ENCODE measurements at places on chromosomes 5 and 9. TPM values are rescaled to one million over a fixed set of nuclear protein-coding genes. Genes with fewer than 3 reads are reported as not detected.

Gene TMEM252
- not detected for total RNA-seq

Gene GOLM1
- 24.3 TPM for total RNA-seq

DNA sequence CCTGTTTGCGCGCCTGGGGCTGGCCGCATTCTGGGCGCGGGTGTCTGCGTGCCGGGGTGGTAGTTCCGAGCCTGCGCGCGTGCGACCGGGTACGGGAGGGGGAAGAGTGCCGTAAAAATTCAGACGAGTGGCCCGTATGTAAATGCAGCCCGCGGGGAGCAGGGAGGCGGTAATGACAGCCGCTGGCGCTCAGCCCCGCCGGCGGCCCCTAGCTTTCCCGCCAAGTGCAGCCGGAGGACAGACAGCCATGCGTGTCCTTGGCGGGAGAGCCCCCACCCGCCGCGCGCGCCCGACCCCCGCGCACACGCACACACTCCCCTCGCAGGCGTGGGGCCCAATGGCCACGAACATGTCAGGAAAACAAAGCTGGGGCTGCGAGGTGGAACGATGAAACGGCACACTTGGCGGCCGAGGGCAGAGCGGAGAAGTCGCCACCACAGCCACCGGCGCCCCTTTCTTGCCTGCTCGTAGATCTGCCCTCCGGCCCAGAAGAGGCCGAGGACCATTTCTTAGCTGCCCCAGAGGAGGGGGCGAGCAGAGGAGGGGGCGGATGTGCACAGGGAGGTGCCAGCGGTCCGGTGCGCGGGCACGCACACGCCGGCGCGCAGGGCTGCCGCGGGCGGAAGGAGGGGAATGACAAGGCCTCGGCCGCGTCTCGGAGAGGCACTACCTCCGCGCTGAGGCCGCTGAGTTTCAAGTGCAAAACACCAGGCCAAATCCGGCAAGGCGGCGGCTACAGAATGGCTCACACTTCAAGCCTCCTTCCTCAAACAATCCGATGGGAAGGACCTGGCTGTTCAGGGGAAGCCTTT is 208.4 kb downstream of the MEF2C start:
- DNase-seq: peak; percentile 86

Gene ALDOB
- not detected for total RNA-seq

Gene TRIM36
- total RNA-seq: 11.7 TPM

Gene SEMA5A
- total RNA-seq: 6.5 TPM

GRCh38 chr5:179250561-179251225 is 94.6 kb downstream of the ADAMTS2 start:
- no peak for DNase-seq

DNA sequence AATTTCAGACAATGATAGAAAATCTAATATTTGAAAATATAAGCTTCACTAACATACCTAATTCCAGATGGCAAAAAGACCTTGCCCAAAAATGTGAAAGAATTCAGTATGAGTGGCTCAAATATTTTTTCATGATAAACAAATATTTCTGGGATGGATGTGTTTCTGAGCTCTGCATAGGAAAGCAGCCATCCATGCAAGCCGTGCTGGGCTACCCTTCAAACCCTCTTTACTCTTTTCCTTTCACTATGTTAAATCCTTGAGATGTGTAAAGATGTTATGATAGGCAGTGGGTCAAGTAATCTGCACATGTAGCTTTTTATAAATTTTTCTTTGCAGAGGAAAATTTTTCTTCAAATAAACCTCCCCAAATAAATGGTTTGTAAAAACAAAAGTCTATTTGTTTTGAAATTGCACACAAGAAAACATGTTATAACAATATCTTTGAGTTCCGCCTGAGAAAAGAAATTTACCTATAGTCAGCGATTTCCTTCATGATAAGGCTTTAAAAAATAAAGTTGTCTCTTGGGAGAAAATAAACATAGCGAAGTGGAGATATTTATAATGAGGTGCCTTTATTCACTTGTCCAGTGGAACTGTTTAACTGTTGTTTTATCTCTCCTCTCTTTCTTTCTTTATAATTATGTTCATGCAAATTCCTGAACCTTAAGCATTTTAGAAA is 154.3 kb upstream of the PITX1 start:
- no peak for DNase-seq

- no peak for DNase-seq
Observed at GRCh38 chr5:138364576-138364975, 12.1 kb downstream of the KDM3B start.

DNA sequence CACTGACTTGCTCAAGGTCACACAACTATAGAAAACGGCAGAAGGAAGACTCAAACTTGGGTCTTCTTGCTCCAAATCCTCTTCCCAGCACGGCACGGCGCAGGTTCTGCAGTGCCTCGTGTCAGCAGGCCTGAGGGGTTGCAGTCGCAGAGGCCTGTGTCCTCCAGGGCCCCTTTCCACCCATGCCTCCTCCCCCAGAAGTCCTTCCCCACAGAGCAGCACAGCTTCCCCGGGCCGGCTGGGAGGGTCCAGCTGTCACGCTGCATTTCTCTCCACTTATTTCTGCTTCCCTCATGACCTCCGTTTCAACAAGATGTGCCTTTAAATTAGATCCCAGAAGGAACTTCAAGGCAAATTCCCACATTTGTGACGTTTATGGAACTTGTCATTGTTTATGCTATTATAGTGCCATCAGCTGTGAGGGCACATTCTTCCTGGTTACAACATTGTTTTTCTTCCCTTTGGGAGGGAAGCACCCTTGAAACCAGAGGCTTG is 148.4 kb downstream of the C5orf15 start:
- DNase-seq: no peak

- DNase-seq: no peak
Observed at GRCh38 chr9:76451234-76451633, 7.7 kb upstream of the GCNT1 start.

GRCh38 chr5:119322312-119322947 is 33.4 kb upstream of the TNFAIP8 start:
- DNase-seq: peak; percentile 24

DNA sequence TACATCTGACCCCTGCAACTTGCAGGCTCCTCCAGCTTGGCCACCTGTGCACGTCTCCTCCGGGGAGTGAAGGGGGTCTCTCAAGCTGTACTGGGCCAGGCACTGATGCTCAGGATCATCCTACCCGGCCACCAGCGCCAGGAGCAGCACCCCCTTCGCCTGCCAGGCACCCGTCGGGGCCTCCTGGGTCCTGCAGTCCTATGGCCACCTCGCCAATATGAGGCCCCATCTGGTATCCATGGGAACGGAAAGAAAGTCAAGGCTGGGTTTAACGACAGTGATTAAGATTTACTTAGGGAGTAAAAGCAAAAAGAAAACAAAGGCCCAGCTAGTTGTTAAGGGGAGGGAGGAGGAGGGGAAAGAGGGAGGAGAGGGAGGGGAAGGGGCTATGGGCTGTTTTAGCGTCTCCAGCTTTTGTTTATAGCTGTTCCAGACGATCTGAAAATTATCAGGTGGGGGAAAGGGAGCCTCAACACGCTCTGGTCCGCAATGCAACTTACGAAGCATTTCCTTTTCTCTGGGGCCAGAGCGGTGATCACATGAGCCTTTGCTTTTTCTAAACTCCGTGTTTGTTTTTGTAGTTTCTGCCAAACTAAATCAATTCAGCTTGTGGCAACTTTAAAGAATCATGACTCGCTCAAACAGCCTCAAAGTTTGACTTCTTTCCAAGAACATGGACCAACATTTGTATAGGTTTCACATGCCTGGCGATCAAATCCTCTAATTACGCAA is 132.4 kb downstream of the ROR2 start:
- DNase-seq: peak; percentile 58

DNA sequence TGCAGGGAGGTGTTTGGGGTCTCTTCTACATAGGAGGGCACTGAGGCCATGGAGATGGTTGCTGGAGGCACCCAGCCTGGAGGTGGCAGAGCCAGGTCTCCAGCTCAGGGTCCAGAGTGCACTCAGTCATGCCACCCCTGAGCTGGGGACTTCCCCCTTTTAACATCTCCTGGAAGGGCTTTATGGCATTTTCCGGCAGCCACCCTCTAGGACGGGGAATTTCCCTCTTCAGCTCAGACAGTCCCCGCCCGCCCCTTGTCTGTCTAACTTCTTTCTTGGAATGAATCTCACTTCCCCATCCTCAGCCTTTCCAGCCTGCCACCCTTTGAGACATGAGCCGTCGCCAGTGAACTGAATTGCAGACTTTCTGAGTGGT is 49.9 kb downstream of the COL15A1 start:
- no peak for DNase-seq

DNA sequence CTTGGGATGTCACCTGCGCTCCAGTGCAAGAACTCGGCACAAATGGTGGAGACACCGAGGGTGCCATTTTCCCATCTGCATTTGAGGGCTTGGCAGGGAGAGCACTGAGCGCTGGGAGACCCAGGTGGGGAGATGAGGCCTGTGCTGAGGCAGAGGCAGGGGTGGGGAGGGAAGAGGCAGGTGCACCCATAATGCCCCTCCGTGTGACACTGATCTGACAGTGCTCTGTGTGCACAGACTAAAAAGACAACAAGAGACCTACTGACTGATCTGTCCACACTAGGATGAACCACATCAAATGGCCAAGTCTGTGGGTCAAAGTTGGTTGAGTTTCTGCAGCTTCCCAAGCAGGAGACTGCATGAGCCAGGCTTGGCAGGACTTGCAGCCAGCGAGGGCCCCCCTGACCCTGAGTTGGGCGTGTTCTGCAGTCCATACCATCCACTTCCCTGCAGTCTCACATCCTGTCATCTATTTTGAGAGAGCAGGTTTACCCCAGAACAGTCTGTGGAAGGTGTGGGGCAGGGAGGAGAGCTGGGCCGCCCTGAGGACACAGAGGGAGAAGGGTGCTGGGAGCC is 41.9 kb downstream of the NEK6 start:
- no peak for DNase-seq

- no peak for DNase-seq
Observed at GRCh38 chr5:155912291-155912690, 414.7 kb upstream of the SGCD start.

Gene GNAQ
- total RNA-seq: 24.8 TPM

DNA sequence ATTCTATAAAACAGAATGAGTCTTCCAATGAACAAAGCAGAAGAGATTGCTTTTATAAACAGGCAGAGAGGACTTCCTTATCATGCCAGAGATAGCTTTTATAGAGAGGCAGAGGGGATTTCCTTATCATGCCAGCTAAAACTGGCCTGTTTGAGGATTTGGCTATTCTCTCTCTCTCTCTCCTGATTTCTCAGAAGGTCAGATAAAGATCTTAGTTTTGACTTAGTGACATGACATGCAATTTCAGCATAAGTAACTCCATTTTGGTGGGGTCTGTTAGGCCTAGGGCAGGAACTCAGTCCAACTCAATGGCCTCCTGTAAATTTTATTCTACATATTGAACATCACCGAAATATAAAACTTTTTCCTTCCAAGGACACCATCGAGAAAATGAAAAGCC is 31.5 kb upstream of the DENND4C start:
- DNase-seq: no peak

- no peak for DNase-seq
Observed at GRCh38 chr9:93380410-93381060, 71.0 kb upstream of the FAM120A start.

DNA sequence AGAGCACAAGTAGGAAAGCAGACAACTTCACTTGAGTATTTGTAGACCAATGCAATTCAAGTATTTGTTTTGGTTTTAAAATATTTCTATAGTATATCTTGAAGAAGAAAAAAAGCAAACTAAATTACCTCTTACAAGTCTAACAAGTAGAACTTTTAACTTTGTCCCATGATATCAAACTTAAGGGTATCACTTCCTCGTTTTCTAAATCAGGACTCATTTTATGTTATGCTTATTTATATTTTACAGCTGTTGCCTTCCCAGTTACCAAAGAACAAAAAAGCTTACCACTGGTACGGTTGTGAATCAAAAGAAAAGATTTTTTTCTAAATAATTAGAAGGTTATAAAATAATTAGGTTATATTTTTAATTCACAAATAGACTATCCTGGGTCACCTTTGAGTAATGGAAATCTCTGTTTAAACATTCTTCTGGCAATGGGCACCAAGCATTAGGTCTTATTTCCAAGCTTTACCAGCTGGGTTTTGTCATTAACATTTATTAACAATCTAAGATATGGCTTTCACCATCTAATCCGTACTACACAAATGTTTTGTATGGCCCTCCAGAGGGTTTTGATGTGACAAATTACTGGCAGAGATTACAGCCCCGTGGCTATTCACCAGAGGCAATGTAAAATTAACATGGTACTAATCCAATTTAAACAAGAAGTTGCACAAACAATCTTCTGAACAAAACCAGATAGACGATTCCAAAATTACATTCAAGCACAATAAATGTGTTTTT is 63.6 kb downstream of the CEP120 start:
- no peak for DNase-seq

- peak; percentile 48 for DNase-seq
Observed at GRCh38 chr5:179869101-179869500, 10.5 kb upstream of the MRNIP start.

Gene ECM2
- not detected for total RNA-seq

- DNase-seq: peak; percentile 72
Observed at GRCh38 chr9:127867356-127868277, 9.9 kb downstream of the AK1 start.

Gene CDH10
- 0.33 TPM for total RNA-seq
